ENCODE measurements at places on chromosomes 6 and 20.

GRCh38 chr6:113049190-113049589 is 702.1 kb downstream of the RFPL4B start:
- peaks cover 6% of the 10 kb centered on the region for H3K4me1 ChIP-seq
- no peak overlapping the region for H3K4me3 ChIP-seq
- DNase-seq, result no peak
- no peaks in the 10 kb centered on the region for H3K27me3 ChIP-seq
- no peaks in the 10 kb centered on the region for H3K36me3 ChIP-seq
- no peak overlapping the region for H3K27ac ChIP-seq

DNA sequence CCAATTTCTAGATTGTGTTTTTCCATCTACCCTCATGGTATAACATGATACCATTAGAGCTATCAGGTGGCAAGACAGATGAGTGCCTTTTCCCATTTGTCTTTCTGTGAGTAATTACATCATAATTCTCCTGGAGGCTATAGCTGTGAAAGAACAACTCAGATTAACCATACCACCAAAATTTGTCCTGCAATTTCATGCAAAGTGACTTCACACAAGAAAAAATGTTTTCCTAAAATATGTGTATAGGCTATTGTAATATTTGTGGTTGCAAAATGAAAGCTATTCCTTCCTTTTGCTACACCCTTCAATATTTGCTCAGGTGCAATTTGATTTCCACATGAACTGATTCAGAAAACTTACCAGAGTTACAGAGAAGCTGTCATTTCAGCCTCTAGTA is 547.7 kb upstream of the ID4 start:
- no peaks in the 10 kb centered on the region for H3K36me3 ChIP-seq
- H3K27me3 ChIP-seq, result no peaks in the 10 kb centered on the region
- peaks cover 20% of the 10 kb centered on the region for H3K4me1 ChIP-seq
- H3K27ac ChIP-seq, result peak overlapping the region; percentile 68

- no peak for DNase-seq
- no peak overlapping the region for H3K4me3 ChIP-seq
- H3K36me3 ChIP-seq, result no peaks in the 10 kb centered on the region
Observed at GRCh38 chr20:16828666-16829305, 80.6 kb downstream of the OTOR start.

DNA sequence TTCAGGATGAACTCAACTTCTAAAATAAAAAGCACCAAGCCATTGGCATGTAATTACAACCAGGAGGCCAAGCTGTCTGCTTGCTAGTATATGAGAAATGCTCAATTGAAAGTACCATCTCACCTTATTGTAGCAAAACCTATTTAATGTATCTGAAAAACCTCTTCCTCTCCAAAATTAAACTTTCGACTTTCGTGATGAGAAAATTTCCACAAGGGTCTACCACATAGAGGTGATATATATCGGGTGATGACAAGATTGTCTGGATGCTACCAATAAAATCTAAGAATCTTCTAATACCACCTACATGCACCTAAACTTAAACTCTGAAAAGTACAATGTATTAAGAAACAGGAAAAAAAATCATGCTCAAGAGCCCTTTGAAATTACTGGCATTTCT is 74.2 kb downstream of the ATXN1 start:
- DNase-seq, result no peak
- H3K4me1 ChIP-seq, result peaks cover 61% of the 10 kb centered on the region
- H3K27me3 ChIP-seq, result no peaks in the 10 kb centered on the region
- no peaks in the 10 kb centered on the region for H3K36me3 ChIP-seq
- H3K4me3 ChIP-seq, result no peak overlapping the region
